Heart right ventricle (tissue), 16 donors: ENCODE measurements at places on chromosomes 12 and 14.

GRCh38 chr12:132554845-132555630, 55.3 kb downstream of the LRCOL1 start:
- H3K4me3 ChIP-seq, result no peak overlapping the region
- peaks cover 12% of the 10 kb centered on the region for H3K4me1 ChIP-seq
- no peak for DNase-seq
- no peaks in the 10 kb centered on the region for H3K36me3 ChIP-seq

DNA sequence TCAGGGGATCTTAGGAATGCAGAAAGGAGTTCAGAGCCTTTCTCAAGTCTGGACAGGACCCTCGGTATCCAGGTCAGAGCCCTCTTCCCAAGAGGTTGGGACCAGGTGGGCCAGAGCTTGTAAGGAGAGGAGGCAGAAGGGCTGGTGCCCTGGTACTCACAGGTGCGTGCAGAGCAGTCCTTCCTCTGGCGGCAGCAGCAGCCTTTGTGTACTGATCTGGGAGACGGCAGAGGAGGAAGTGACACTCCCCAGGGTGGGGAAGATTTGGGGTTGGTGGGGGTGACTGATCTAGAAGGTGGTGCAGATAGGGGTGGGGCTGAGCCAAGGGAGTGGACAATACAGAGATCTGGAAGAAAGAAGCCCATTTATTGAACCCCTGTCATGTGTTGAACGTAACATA, at the start of gene ITGB7:
Gene ITGB7 (minus strand): TSS at position 210 of the 400 bp plus-strand sequence. CDS start 6,808 bp downstream, outside the sequence.
- H3K4me3 ChIP-seq, result no peak within 1 kb of the TSS
- no peaks in the 10 kb centered on the region for H3K4me1 ChIP-seq
- no peak within 1 kb of the TSS for H3K27ac ChIP-seq

DNA sequence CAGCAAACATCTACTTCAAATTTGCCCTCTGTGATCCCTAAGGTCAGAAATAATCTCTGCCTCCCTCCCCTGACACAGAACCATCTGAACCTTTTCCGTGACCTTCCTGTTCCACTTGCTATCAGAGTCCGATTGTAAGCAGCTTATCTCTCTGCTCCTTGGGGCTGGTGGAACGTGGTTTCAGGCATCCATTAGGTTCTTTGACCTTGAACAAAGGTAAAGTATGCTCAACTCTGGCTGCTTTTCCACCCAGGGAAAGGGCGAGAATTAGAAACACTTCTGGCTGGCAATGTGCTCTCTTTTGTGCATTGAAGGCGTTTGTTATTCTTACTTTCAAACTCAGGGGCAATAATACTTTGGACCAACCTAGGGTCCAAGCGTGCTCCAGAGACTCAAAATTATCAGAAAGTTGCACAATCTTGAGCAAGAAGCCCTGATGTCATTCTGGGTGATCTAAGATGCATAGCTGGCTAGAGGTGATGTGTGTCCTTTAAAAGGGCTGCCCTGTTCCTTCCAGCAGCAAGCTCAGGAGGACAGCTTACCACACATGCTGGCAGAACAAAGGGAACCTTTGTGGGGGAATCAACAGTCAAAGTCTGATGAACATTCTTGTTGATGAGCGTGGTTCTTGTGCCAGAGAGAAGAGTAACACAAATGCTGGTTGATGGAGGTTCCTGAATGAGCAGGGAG, 29.8 kb downstream of the ADGRD1 start:
- peaks cover 3% of the 10 kb centered on the region for H3K4me1 ChIP-seq
- H3K36me3 ChIP-seq, result no peaks in the 10 kb centered on the region
- H3K27me3 ChIP-seq, result no peaks in the 10 kb centered on the region
- peak overlapping the region; percentile 7 for H3K27ac ChIP-seq

DNA sequence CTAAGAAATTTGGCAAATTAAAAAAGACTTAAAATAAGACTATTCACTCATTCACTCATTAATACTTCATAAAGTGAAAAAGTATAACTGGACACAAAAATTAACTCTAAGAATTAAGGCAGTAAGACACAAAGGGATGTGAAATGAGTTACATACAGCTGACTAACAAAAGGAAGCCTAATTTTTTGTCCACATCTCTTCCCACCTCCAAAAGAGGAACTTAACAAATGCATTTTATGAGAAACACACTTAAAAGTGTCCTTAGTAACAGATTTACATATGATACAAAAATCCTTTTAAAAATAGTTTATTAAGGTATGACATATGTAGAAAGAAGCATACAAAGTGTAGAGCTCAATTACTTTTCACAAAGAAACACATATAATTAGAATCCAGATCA, 88.9 kb downstream of the NUMB start:
- no peak overlapping the region for H3K4me3 ChIP-seq
- no peak overlapping the region for H3K27ac ChIP-seq
- no peaks in the 10 kb centered on the region for H3K27me3 ChIP-seq
- no peaks in the 10 kb centered on the region for H3K36me3 ChIP-seq
- peaks cover 4% of the 10 kb centered on the region for H3K4me1 ChIP-seq

DNA sequence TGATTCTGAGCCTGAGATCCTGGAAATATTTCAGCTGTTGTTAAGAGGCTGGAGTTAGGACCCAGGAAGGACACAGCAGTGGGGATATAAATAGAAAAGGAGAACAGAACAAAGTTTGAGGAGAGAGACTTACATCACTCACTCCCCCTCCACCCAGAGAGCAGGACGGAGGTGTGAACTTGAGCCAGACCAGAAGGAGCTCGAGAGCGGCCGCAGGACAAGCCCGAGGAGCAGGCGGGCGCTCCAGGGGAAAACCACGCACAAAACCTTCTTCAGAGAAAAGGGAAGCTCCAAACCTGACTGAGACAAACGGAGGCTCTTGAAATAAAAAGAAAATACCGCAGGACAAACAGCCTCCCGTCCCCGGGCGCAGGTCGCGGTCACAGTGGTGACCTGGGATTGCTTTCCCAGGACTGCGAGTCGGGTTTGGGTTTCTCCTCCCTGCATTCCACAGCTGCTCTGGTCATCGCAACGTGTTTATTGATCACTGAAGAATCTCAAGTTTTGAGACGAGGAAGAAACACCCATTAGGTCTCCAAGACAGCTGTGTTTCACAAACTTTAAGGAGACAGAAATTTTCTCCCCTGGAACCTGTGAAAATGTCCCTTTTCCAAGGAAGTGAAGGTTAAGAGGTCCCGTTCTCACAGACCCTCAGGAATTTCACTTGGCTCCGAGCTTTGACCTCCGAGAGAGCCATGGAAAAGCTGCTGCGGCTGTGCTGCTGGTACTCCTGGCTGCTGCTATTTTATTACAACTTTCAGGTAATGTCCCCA, at the start of gene ADGRD1:
Gene ADGRD1 (plus strand): TSS at position 137 of the 773 bp plus-strand sequence. CDS start 559 bp downstream, at position 696.
- peaks cover 31% of the 10 kb centered on the region for H3K4me1 ChIP-seq
- H3K4me3 ChIP-seq, result peak within 1 kb of the TSS; percentile 55
- no peaks in the 10 kb centered on the region for H3K27me3 ChIP-seq
- no peaks in the 10 kb centered on the region for H3K36me3 ChIP-seq
- H3K27ac ChIP-seq, result peak within 1 kb of the TSS; percentile 59

- peaks cover 21% of the 10 kb centered on the region for H3K36me3 ChIP-seq
- peaks cover 11% of the 10 kb centered on the region for H3K4me1 ChIP-seq
- DNase-seq, result peak; percentile 21
- H3K27ac ChIP-seq, result peak overlapping the region; percentile 100
- H3K4me3 ChIP-seq, result peak overlapping the region; percentile 85
Measured at GRCh38 chr12:49187184-49187583, 1.7 kb downstream of the TUBA1A start.

GRCh38 chr14:61812347-61813095, 50.3 kb downstream of the SNAPC1 start:
- no peak within 1 kb of the TSS for H3K27ac ChIP-seq
- peak within 1 kb of the TSS; percentile 53 for H3K4me3 ChIP-seq
- H3K4me1 ChIP-seq, result no peaks in the 10 kb centered on the region
- H3K27me3 ChIP-seq, result peaks cover 42% of the 10 kb centered on the region
- H3K36me3 ChIP-seq, result no peaks in the 10 kb centered on the region

DNA sequence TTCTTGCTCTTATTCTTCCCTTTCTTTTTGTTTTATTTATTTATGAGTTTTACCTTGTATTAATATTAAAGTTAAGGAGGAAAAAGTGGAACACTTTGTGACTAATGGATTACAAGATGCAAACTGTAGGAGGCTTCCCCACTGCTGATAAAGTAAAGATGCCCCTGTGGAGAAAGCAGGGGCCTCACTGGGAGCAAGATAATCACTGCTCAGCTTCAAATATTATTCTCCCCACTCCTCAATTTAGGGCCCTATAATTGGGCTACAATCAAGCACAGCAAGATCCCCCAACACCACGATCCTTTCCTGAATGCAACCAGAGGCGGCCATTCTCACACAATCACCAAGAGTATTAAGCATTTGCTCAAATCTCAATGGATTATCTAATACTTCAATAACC, 149.2 kb downstream of the SLC2A13 start:
- no peaks in the 10 kb centered on the region for H3K27me3 ChIP-seq
- no peaks in the 10 kb centered on the region for H3K4me1 ChIP-seq
- no peak overlapping the region for H3K4me3 ChIP-seq
- H3K27ac ChIP-seq, result no peak overlapping the region

DNA sequence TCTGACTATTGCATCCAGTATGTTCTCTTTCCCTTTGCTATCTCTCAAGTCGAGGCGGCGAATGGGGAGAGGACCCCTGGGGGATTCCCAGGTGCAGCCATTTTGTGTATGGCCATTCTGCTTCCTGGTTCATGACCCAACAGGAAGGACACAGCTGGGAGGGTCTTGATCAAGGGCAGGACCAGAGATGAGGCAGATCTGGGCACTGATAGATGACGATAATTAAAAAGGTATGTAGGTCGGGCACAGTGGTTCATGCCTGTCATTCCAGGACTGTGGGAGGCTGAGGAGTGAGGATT, 73.9 kb downstream of the EID3 start:
- no peaks in the 10 kb centered on the region for H3K4me1 ChIP-seq
- no peak overlapping the region for H3K27ac ChIP-seq
- H3K4me3 ChIP-seq, result no peak overlapping the region
- no peak for DNase-seq
- H3K27me3 ChIP-seq, result no peaks in the 10 kb centered on the region

- H3K36me3 ChIP-seq, result peaks cover 41% of the 10 kb centered on the region
- no peak for DNase-seq
- H3K4me3 ChIP-seq, result peak overlapping the region; percentile 82
- no peaks in the 10 kb centered on the region for H3K27me3 ChIP-seq
- peaks cover 14% of the 10 kb centered on the region for H3K4me1 ChIP-seq
Measured at GRCh38 chr12:57488402-57489156, 711 bp downstream of the MARS1 start.

GRCh38 chr14:21053184-21054122, 4.2 kb upstream of the RNASE8 start:
- H3K4me1 ChIP-seq, result peaks cover 6% of the 10 kb centered on the region
- no peak for DNase-seq
- no peaks in the 10 kb centered on the region for H3K27me3 ChIP-seq
- H3K36me3 ChIP-seq, result no peaks in the 10 kb centered on the region
- no peak overlapping the region for H3K27ac ChIP-seq

DNA sequence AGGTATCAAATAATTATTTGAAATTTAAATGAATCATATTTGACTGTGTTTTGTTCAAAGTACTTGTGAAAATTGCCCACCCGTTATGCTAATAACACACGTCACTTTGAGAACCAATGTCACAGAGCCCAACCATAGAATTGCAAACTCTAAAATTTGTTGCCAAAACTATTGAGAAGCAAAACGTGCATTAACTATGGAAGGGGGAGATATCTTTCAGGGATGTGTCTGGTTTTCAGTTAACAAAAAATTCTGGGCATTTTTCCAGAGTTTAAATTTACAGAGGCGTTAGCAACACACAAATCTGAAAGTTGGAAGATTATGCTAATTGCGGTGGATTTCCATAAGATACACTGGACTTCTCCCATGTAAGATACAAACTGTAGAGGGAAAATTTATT, 371.8 kb upstream of the E2F7 start:
- no peak for DNase-seq
- no peaks in the 10 kb centered on the region for H3K27me3 ChIP-seq

- H3K4me3 ChIP-seq, result no peak overlapping the region
- H3K27me3 ChIP-seq, result no peaks in the 10 kb centered on the region
- H3K4me1 ChIP-seq, result peaks cover 20% of the 10 kb centered on the region
Measured at GRCh38 chr14:61837336-61838229, 75.4 kb downstream of the SNAPC1 start.

- H3K4me1 ChIP-seq, result peaks cover 64% of the 10 kb centered on the region
- no peaks in the 10 kb centered on the region for H3K27me3 ChIP-seq
- peak overlapping the region; percentile 100 for H3K27ac ChIP-seq
Measured at GRCh38 chr12:12720672-12721161, 3.5 kb downstream of the CDKN1B start.
